ENCODE measurements at places on chromosomes 5 and 9.

- peak; percentile 77 for DNase-seq
Observed at GRCh38 chr9:120909904-120910303, 16.7 kb downstream of the TRAF1 start.

- no peak for DNase-seq
Observed at GRCh38 chr9:124206391-124206790, 51.4 kb upstream of the NEK6 start.

DNA sequence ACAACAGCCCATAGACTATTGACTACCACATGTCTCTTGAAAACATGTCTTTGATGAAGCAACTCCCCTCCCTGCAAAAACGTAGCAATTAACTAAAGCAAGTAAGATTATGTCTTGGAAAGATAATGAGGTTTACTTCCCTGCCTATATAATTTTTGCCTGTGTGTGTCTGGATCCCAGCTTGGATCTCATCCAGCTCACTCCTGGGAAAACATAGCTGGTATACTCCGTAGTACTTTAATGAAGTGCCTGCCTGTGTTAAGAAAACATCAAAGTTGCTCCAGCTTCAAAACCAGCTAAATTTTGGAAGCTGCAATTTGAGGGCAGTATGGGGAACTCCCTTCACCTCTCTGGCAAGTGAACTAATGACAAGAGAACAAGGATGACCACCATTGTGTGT is 182.6 kb upstream of the C9orf72 start:
- DNase-seq = no peak

DNA sequence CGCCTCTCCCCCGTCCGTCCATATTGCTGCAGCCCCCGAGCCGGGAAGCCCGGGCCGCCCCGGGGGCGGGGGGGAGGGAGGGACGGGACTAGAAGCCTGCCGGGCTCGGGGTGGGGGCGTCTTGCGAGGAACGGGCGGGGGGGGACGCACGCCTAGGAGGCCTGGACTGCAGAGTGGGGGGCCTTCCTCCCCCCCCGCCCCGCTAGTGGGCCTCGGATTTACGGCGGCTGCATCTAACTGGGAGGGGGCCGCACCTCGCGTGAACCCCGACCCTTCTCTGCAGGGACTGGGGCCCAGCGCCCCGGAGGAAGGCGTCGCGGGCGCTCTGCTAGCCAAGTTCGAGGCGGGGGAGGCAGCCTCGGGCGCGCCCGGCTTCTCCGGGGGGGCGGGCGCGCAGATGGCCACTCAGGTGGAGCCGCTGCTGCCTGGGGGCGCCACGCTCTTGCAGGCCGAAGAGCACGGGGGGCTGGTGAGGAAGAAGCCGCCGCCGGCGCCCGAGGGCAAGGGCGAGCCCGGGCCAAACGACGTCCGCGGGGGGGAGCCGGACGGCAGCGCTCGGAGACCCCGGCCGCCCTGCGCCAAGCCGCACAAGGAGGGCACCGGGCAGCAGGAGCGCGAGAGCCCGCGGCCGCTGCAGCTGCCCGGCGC is at the start of gene LARP1:
TSS of gene LARP1 (plus strand) at position 17 of the 648 bp plus-strand sequence. CDS start at position 398, 381 bp downstream.
- DNase-seq = no peak

DNA sequence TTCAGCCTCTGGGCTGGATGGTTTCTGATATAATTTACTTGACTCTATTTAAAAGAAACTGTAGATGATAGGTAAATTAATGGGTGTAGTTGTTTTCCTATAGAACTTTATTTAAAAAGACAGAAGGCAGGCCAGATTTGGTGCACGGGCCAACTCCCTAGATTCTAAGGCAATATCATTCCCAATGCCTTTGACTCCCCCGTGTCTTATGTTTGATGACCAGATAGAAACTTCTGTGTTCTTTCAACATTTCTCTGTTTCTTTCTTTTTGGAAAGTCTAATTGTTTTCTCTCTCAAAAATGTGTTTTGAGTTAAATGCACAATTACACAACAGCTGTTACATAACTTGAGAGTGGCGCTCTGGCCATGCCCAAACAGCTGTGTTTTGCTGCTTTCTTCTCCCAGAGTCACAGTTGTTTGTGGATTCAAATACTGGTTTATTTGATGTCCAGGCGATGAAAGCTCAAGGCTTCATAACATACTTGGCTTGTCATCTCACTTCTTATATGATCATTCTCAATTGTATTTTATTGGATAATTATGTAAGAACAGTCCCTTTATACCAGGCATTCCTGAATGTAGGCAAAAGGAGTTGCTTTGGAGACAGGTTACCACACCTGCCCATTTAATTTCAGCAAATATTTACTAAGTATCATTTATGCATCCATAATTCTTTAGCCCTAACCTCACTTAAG is 1.7 kb upstream of the ALDH1A1 start:
- DNase-seq = no peak

DNA sequence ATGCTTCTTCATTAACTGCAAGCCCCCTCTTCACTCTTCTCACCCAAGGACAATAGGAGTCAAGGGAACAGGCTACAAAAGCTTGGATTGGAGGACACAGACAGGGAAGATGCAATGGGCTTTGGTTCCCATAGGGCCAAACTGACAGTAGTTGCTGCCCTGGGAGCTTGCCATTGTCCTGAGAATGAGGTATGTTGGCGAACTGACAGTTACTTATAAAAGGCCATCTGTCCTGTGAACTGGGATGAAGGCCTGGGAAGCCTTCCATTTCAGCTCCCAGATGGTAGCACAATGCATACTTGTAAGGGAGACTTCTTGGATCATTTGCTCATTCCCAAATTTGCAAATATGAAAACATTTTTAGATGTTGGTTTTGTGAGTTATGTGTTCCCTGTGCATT is 88.9 kb downstream of the SNCAIP start:
- DNase-seq = no peak

DNA sequence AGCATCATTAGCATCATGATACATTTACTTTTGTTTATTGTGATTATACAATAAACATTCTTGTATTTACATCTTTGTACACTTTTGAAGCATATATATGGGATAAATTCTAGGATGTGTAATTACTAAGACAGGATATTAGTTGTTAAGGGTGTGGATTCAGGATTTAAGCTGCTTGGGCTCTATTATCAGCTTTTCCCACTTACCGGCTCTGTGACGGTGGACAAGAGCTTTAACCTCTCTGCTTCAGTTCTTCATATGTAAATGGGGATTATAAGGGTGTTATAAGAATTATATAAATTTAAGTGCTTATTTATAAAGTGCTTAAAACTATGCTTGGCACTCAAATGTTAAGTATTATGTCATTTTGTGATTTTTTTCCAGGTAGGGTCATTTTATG is 131.1 kb downstream of the FER start:
- DNase-seq = no peak

- DNase-seq = no peak
Observed at GRCh38 chr5:142720641-142721271, 34.9 kb upstream of the FGF1 start.

GRCh38 chr5:155982354-155982753 is 344.6 kb upstream of the SGCD start:
- no peak for DNase-seq

DNA sequence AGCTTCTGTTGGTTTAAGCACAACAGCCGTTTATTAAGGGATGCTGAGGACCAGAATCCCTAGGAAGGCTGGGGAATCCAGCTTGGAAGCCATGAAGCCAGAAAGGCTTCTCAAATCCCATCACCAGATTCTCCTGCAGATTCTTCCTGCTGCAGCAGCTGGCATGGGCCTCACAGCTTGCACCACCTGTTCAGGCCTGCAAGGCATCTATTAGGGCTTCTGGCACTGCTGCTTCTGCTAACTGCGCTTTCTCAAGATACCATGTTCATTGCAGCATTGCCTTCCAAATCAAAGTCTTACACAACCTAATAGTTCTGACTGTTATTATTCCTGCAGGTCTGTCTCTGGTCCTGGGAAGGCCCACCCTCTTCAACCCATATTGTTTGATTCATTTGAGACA is 51.2 kb upstream of the ZNF366 start:
- DNase-seq = no peak

- DNase-seq = no peak
Observed at GRCh38 chr5:15789642-15790041, 289.7 kb downstream of the FBXL7 start.

DNA sequence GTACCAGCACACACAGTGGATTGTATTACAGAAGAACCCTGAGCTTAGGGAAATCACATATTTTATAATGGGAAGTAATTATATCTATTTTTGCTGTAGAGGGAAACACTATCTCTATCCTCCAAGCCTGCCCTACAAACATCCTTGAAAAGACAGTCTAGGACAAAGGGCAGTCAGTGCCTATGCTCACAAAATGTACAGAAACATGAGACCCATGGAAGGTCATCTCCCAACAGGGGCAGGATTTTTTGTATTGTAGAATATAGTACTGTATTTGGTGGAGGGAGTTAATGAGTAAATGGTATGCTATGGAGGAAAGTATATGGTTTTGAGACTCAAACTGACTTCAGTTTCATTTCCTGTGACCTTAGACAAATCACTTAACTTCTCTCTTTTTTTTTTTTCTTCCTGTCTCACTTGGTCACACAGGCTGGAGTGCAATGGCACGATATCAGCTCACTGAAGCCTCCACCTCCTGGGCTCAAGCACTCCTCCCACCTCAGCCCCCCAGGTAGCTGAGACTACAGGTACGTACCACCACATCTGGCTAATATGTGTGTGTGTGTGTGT is 5.8 kb upstream of the RAB14 start:
- peak; percentile 56 for DNase-seq
